ENCODE measurements at places on chromosomes 4 and X.

DNA sequence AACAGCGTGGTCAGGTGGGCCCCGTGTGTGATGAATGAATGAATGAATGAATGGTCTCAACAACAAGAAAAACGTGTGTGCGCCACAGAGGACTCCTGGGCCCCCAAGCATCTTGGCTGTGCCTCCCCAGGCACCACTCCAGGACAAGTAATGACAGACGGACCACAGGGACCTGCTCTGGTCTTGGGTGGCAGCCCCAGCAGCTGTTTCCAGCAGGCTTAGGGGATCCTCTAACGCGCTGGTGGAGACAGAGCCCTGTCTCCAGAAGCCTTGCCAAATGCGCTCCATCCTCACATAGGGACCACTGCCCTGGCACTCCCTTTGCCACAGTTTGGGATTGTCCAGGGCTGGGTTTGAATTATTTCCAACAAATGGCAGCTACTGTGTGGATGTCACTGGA lies 39.1 kb downstream of the PSAPL1 start:
- DNase-seq = no peak

GRCh38 chr4:13543032-13543838 lies 1.1 kb downstream of the NKX3-2 start:
- DNase-seq = no peak

DNA sequence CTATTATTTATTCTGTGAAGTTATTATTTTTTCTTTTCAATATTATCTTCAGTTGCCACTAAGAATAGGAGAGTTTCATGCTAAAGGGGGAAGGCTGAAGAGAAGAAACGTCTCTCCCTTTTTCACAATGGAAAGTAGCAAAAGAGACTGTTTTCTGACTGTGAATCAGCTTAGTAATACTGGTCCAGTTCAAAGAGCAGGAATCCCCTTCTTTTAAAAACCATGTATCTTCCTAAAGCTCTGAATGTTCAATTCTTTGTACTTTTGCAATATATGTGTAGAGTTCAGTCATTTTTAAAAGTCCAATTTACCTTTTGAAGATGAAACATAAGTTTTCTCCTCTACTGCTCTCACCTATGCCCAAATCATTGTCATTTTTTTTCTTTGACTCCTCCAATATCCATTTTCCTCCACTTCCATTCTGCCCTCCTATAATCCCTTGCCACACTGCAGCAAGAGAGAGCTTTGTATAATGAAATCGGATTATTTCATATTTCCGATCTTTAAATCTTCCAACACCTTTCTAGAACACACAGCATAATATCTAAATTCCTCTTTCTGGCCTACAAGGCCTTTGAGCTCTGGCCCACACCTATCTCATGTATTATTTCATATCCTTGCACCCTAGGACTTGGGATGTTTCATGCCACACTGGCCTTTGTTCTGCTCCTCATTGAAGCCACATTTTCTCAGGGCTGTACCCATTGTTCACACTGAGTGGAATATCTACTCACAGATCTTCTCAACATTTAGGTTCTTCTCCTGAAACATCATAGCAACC lies 195.3 kb downstream of the CAMK2D start:
- DNase-seq = no peak

DNA sequence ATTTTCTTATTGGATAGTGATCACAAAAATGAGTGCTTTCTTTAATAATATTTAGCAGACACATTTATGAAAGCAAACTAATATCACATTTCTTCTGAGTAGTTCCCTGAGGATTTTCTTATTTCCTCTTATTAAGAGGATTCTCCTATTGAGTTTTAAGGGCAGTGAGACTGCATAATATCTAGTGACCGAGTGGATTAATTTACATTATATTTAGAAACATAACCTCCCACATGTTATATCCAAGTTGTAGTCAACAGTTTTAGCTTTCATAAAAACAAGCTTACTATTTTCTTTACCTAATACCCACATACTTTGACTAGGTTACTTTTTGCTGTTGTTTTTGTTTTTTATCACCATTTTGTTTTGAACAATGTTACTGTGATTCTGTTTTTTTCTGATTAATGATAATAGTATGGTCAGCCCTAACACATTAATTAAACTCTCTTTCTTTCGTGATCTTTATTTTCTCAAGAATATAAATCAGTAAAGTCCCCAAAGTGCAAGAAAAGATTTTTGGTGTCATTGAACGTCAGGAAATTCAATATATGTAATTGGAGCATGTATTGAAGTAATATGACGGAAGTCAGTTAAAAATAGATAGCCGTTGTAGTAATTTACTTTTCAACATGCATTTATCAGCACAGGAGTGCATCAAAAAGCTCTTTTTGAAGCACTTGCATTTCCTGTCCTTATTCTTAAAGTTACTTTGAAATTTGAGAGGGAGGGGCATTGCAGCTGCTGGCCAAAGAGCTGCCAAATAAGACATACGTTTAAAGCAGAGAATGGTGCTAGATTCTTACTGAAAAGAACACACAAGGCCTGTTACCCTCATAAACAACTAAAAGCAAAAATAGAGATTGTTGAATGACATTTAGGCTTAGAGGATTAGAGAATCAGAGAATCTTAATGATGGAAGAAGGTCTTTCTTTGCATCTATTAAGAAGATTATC lies 25.2 kb downstream of the DDIT4L start:
- no peak for DNase-seq

GRCh38 chr4:147980586-147980985 lies 248.7 kb downstream of the ARHGAP10 start:
- DNase-seq = no peak

DNA sequence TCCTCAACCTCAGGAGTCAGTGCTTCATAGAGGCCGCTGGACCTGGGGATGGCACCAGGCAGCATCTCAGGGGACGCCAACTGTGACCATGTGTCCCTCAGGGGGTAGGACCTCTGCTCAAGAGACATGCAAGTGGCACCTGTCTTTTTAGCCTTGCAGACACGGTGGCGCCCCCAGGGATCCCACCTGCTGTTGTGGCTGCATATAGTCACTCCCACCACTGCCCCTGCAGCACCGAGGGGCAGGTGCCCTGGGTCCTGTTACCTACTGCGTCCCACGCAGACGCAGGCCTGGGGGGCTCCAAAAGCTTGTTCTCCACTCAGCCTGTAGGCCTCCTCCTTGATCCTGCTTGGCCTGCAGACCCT lies 2.5 kb downstream of the MYL5 start:
- DNase-seq = no peak

DNA sequence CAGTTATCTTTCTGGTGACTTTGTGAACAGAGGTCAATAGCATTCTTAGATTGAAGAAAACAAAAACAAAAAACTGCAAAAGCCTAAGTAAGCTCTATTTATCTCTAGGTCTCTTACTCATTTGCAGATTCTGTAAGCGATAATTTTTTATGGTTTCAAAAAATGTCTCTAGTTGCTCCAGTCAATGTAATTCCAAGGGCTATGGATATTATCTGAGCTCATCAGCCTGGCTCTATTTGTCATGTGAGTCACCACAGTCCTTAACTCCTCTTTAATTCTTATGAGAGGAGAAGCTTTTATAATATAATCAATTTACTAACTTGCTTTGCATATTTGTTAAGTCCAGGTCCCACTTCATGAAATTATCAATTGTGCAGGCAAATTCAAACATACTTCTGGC lies 79.1 kb downstream of the NPFFR2 start:
- no peak for DNase-seq

DNA sequence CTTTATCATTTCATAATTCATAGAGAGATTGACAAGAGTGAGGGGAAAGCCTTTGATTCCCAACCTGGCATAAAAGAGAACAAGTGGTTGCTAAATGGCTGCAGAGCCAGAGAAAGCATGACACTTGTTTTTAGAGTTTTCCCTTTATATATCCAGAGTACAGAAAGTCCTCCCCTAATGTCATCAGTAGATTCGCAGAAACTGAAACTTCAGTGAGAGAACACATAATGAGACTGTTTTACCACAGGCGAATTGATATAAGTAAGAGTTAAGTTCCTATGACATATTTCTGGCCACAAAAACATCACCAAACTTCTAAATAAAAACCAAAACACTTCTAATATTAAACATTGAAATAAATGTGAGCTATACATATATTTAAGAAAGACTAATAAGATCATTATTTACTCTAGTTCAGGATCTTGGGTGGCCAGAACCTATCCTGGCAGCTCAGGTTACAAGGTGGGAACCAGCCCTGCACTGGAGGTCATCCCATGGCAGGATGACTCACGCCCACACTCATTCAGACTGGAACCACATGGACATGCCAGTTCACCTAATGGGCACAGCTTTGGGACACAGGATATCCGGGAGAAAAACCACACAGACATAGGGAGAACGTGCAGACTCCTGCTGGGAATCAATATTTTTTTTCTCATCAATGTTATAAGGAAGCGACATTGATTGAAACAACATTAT lies 35.5 kb downstream of the NWD2 start:
- DNase-seq = no peak

DNA sequence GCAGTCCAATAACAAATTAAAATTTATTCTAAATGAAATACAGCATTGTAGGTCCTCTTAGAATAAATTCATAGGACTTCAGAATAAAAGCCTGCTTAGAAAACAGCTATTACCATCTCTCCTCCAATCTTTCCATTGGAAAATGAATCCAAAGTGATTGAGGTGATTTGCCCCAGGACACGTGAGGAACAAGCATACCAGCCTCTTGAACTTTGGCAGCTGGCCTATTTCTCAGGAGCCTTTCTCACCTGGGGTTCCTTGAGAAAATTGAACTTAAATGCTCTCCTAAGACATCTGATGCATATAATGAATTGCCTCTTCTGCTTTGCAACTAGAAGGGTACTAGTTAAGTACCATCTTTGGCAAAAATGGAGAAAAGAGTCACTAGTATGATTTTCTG lies 13.5 kb downstream of the ARHGAP24 start:
- DNase-seq = no peak

DNA sequence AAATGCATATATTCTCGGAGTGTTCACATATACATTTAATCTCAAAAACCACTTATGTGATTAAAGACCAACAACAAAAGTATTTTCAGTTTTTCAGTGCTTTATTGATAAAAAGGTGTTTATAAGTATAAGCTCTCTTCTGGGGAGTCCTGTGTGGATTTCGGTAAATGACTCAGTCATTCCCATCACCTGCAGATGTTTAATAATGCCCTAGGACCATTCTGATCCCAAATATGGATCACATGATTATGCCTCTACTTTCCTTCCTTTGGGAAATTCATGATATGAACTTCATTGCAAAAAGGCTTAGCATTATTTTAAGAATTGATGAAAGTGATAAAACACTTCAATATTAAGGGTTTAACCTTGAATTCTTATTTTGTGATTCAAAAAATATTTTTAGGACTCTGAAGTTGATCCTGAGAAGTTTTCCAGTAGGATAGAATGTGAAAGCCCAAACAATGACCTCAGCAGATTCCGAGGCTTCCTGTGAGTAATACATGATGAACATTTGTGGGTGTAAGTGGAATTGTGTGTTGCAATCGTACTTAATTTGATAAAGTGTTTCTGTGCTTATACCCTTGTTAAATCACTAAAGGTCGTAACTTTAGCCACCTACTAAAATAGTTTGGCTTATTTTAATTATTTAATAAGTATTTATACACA lies 40.2 kb downstream of the ATP10D start:
- DNase-seq = no peak

GRCh38 chr4:40524366-40525041 lies 105.2 kb downstream of the RBM47 start:
- no peak for DNase-seq

- DNase-seq = no peak
Measured at GRCh38 chr4:138507522-138507921, 265.4 kb upstream of the SLC7A11 start.

DNA sequence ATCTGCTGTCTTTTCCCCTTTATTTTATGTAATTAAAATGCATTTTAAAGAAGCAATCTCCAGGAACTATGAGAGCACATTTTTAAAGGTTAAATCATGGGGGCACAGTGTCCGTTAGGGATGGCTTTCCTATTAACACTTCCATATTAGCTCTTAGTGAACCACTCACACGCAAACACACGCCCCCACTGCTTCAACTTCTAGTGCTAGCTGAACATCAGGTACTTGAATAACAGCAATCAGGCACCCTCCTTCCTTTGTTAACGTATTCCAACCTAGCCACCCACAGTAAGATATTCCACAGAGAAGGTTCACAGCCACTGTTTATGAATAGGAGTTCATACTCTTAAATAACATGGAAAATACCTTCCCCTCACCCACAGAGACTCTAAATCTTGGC lies 9.3 kb downstream of the TMEM255A start:
- DNase-seq = no peak

DNA sequence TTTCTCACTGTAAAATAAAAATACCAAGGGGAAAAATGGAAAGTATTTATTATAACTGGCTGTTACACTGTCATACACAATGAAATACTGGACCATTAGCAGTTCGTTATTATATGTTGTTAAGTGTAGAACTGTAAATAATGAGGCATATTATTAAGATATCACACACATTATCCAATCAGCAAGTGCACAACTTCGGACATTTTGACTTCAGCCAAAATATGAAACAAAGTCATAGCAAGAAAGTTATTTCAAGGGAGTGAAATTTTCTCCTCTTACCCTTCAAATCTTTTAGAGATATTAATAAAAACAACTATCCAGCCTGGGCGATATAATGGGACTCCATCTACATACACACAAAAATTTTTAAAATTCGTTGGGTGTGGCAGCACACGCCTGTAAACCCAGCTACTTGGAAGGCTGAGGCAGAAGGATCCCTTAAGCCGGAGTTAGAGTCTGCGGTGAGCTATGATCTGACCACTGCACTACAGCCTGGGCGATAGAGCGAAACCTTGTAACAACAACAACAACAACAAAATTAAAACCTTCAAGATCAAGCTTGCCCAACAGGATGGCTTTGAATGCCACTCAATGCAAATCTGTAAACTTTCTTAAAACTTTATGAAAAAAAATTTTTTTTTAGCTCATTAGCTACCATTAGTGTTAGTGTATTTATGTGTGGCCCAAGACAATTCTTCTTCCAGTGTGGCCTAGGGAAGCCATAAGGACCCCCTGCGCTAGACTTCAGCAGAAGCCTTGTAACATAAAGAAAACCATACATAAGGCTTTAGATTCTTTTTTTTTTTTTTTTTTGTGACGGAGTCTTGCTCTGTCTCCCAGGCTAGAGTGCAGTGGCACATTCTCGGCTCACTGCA lies 1.3 kb upstream of the CISD2 start:
- no peak for DNase-seq

All from NCI-H1930 (cell line).